ENCODE measurements at places on chromosomes 3 and 15. TPM values are rescaled to one million over a fixed set of nuclear protein-coding genes. Genes with fewer than 3 reads are reported as not detected.

DNA sequence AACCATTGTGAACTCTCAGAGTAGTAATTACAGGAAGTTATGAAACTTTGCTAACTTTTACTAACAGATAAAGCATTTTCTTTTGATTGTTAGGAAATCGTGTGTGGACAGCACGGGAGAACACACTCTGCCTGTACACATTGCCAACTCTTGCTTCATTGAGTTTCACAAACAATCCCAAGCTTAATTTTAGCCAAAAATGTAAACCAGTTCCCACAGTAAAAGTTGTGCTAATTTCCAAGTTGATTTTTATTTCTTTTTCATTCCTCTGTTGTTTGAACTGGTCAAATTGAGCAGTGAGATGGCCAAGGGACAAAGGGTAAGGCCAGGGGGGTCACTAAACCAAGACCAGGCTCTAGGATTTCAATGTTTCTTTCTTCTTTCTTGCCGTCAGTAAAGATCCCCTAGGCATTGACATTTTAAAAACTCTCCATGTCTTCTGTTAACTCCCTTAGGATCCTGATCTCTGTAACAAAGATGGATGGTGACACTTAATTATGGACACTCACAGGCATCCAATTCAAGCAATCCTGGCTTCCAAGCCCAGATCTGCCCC lies 414.9 kb downstream of the RBMS3 start:
- no peak overlapping the region for H3K4me3 ChIP-seq
- peak overlapping the region; percentile 53 for H3K27ac ChIP-seq
- no peaks in the 10 kb centered on the region for H3K36me3 ChIP-seq
- DNase-seq, result peak; percentile 38
- H3K27me3 ChIP-seq, result no peaks in the 10 kb centered on the region

DNA sequence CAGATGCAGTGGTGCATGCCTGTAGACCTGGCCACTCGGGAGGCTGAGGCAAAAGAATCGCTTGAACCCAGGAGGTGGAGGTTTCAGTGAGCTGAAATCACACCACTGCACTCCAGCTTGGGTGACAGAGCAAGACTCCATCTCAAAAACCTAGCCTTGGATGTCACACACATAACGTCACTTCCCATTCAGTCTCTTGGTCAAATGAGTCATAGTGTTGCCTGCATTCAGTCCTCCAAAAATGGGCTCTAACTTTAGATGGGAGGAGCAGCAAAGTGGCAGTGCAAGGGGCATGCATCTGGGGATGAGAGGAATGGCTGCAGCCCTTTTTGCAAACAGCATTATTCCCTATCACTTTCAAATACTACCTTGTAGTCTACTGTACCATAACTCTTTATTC lies 62.9 kb upstream of the AGBL1 start:
- DNase-seq, result no peak
- no peaks in the 10 kb centered on the region for H3K36me3 ChIP-seq
- no peaks in the 10 kb centered on the region for H3K4me1 ChIP-seq
- no peaks in the 10 kb centered on the region for H3K27me3 ChIP-seq
- H3K4me3 ChIP-seq, result no peak overlapping the region

GRCh38 chr3:64437131-64437530 lies 211.9 kb upstream of the PRICKLE2 start:
- H3K27me3 ChIP-seq, result no peaks in the 10 kb centered on the region
- H3K4me3 ChIP-seq, result no peak overlapping the region
- H3K4me1 ChIP-seq, result no peaks in the 10 kb centered on the region
- H3K36me3 ChIP-seq, result no peaks in the 10 kb centered on the region
- H3K27ac ChIP-seq, result no peak overlapping the region

The CATSPER2 gene
- 4.0 TPM for total RNA-seq

The CCDC80 gene
- total RNA-seq, result 17.0 TPM

DNA sequence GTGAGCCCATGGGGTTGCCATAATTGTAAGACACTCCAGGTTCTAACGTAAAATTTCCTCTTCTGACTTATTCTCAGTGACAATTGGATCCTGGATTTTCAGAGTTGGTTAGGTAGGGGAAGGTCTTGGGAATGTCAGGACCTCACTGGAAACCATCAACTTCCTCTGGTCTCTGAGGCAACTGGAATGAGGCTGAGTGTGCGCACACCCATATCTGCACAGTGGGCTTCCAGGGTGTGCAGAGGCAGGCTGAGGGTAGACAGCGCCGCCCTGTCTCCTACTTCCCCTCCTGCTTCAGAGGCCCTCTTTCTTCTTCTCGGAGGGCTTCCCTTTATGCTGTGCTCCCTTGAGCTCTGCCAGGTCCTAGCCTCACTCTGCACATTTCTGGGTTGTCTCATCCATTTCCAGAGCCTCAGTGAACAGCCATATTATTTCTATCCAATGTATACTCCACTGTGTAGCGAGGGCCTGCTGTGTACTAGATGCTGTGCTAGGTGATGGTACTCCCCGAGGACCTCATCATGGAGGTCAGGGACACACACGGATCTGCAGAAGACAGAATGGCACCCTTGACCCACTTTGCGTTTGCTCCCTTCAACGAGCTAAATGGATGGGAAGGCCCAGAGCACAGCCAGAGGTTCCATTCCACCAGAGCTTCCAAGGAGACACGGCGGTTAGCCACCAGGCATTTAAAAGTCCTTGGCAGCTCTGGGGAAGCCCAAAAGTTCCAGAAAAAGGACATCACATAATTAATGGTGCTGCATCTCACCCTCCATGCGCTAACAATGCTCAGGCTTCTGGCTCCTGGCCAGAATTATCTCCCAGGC lies 18.3 kb downstream of the ACAA1 start:
- peaks cover 33% of the 10 kb centered on the region for H3K36me3 ChIP-seq
- no peak for DNase-seq
- H3K4me3 ChIP-seq, result no peak overlapping the region
- peaks cover 6% of the 10 kb centered on the region for H3K4me1 ChIP-seq
- H3K27me3 ChIP-seq, result no peaks in the 10 kb centered on the region
- no peak overlapping the region for H3K27ac ChIP-seq

DNA sequence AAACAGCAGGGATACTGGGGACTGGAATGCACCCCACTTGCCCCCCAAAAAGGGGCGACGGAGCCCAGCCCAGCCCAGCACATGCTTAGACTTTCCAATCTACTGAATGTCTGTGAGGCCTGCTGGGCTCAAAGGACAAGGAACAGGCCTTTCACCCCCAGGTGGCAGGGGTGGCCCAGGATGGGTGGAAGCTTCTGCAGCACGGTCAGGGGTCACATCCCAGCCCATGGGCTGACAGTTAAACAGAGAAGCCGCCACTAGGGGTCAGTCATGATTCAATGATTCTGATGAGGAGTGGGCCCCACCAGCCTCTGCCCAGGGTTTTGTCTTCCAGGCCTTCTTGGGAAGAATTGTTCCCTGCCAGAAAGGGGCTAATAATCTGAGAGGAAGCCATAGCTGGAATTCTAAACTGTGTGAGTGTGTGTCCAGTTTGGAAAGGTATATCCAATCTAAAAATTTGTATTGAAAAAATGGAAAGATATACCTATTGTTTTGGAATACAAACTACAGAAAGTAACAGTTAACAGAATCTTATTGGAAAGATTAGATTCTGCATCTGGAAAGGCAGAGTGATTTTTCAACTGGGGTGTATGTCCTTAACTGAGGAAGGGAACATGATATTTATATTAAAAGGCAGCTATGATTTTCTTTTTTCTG lies 2.2 kb downstream of the CHRNB4 start:
- H3K4me3 ChIP-seq, result no peak overlapping the region
- H3K27ac ChIP-seq, result no peak overlapping the region
- peak; percentile 74 for DNase-seq
- no peaks in the 10 kb centered on the region for H3K36me3 ChIP-seq
- no peaks in the 10 kb centered on the region for H3K4me1 ChIP-seq

The SYNPR gene
- not detected for total RNA-seq

- no peaks in the 10 kb centered on the region for H3K27me3 ChIP-seq
- no peak overlapping the region for H3K4me3 ChIP-seq
- peaks cover 2% of the 10 kb centered on the region for H3K4me1 ChIP-seq
- DNase-seq, result no peak
- H3K27ac ChIP-seq, result no peak overlapping the region
Measured at GRCh38 chr3:129738172-129738571, 131.7 kb upstream of the PLXND1 start.

DNA sequence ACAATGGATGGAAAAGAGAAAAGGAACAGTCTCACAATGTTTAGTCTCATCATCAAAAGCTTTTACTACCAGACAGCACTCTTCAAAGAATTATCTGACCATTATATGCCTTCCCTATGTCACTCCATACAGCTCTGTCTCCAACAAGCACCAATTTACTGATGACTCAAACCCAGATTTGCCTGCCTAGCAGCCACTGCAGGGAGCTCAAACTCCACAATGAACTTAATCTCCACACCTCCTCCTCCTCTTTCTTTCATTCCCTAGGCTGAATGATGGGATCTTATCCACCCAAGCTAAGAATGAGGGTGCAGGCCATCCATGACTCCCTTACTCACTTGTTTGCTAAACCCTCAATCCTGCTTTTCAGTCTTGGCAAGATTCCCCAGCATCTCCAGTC lies 45.5 kb downstream of the NBEAL2 start:
- H3K4me1 ChIP-seq, result no peaks in the 10 kb centered on the region
- no peaks in the 10 kb centered on the region for H3K27me3 ChIP-seq
- H3K4me3 ChIP-seq, result no peak overlapping the region

The SLC22A14 gene
- not detected for total RNA-seq

GRCh38 chr3:99836681-99837080 lies 19.0 kb downstream of the CMSS1 start:
- H3K27ac ChIP-seq, result no peak overlapping the region
- H3K4me3 ChIP-seq, result no peak overlapping the region
- H3K27me3 ChIP-seq, result no peaks in the 10 kb centered on the region
- H3K4me1 ChIP-seq, result 0 out of 2 replicates have a peak, but pooled peaks cover 12% of the 10 kb centered on the region
- DNase-seq, result no peak

The IMPG2 gene
- total RNA-seq, result 0.17 TPM

- peaks cover 54% of the 10 kb centered on the region for H3K36me3 ChIP-seq
- H3K4me1 ChIP-seq, result peaks cover 12% of the 10 kb centered on the region
- no peaks in the 10 kb centered on the region for H3K27me3 ChIP-seq
- peak; percentile 85 for DNase-seq
- peak overlapping the region; percentile 66 for H3K27ac ChIP-seq
Measured at GRCh38 chr3:45677033-45677446, 12.2 kb upstream of the SACM1L start.

DNA sequence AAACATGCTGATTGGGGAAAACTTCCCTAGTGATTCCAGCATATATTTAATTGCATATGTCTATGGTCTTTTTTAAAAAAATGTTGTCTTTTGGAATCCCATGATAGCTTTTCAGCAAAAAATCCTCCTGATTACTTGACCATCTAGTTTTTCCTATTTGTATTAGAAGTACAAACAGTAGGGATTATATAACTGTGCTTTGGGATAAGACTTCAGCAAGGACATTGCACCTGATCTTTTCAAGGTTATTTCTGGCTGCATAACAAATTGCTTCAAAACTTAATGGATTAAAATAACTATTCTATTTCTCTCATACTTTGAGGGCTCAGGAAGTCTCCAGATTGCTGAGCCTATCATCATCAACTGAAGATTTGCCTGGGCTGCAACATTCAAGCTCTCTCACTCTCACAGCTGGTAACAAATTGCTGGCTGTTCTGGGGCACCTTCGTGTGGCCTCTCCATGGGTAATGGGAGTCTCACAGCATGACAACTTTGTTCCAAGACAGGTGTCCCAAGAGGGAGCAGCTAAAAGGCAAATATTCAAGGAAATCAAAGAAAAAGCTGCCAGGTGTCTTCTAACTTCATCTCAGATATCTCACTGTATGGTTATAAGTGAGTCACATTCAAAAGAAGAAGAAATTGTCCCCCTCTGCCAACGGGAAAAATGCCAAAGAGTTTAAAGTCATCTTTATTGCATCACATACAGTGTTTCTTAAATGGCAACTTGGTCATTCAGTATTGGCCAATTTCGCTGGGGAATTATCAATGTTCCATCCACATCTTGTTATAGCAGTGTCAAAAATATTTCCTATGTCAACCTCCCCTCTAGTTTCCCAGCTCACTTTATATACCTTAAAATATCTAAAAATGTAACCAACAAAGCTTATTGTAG lies 644.5 kb upstream of the GRM7 start:
- peaks cover 19% of the 10 kb centered on the region for H3K27me3 ChIP-seq
- H3K27ac ChIP-seq, result no peak overlapping the region

The FGF12 gene
- not detected for total RNA-seq

DNA sequence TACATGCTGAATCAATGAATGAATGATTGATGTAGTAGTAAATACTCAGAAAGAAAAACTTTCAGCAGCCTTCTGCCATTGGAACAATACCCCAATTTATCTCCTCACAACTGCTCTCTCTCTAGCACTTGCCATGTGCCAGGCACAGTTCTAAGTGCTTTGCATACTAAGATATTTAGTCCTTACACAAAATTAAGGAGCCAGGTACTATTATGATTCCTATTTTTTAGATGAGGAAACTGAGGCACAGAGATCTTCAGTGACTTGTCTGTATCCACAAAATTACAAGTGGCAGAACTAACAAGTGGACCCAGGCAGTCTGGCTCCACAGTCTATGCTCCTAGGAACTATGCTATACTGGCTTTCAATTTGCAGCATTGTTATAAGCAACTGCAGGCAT lies 279.2 kb downstream of the LSAMP start:
- no peaks in the 10 kb centered on the region for H3K36me3 ChIP-seq
- H3K27ac ChIP-seq, result no peak overlapping the region
- no peaks in the 10 kb centered on the region for H3K27me3 ChIP-seq
- H3K4me3 ChIP-seq, result no peak overlapping the region
- DNase-seq, result no peak
- no peaks in the 10 kb centered on the region for H3K4me1 ChIP-seq

- H3K4me1 ChIP-seq, result peaks cover 15% of the 10 kb centered on the region
- H3K27me3 ChIP-seq, result no peaks in the 10 kb centered on the region
- no peak overlapping the region for H3K4me3 ChIP-seq
- no peak for DNase-seq
- H3K36me3 ChIP-seq, result no peaks in the 10 kb centered on the region
- H3K27ac ChIP-seq, result no peak overlapping the region
Measured at GRCh38 chr3:78134496-78134895, 1094.6 kb downstream of the ROBO2 start.

DNA sequence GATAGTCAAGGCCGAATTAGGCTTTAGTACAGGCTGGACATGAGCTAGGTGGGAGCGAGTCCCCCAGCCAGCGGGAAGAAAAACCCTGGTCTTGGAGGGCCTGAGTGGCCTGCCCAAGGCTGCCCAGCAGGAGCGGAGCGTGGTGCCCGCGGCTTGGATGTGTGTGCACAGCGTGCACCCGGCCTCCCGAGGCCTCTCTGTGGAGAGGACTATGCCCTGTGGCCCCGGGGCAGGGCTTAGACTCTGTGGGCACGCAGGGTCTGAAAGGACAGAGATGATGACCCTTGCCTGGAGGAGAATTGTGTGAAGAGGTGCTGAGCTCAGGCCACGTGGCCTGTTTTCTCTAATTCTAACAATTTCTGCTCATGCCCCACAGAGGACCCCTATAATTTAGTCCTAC lies 124.6 kb upstream of the IQSEC1 start:
- no peaks in the 10 kb centered on the region for H3K36me3 ChIP-seq
- no peak overlapping the region for H3K27ac ChIP-seq
- no peaks in the 10 kb centered on the region for H3K27me3 ChIP-seq
- peaks cover 36% of the 10 kb centered on the region for H3K4me1 ChIP-seq

GRCh38 chr15:100383302-100384107 lies 41.7 kb upstream of the ADAMTS17 start:
- no peak overlapping the region for H3K4me3 ChIP-seq
- H3K4me1 ChIP-seq, result no peaks in the 10 kb centered on the region
- H3K27ac ChIP-seq, result no peak overlapping the region
- no peaks in the 10 kb centered on the region for H3K36me3 ChIP-seq
- peak; percentile 75 for DNase-seq
- H3K27me3 ChIP-seq, result peaks cover 12% of the 10 kb centered on the region

The CHD2 gene
- 50.6 TPM for total RNA-seq
